T-helper 17 cell (primary cell): ENCODE measurements at places on chromosomes 2 and 18. TPM values are rescaled to one million over a fixed set of nuclear protein-coding genes. Genes with fewer than 3 reads are reported as not detected.

The ANKRD23 gene
- total RNA-seq = 11.2 TPM

The COL3A1 gene
- total RNA-seq = not detected

The ANKRD30B gene
- not detected for total RNA-seq

The PIKFYVE gene
- 41.5 TPM for total RNA-seq

The ANKRD62 gene
- total RNA-seq = not detected

The PRKAG3 gene
- not detected for total RNA-seq

DNA sequence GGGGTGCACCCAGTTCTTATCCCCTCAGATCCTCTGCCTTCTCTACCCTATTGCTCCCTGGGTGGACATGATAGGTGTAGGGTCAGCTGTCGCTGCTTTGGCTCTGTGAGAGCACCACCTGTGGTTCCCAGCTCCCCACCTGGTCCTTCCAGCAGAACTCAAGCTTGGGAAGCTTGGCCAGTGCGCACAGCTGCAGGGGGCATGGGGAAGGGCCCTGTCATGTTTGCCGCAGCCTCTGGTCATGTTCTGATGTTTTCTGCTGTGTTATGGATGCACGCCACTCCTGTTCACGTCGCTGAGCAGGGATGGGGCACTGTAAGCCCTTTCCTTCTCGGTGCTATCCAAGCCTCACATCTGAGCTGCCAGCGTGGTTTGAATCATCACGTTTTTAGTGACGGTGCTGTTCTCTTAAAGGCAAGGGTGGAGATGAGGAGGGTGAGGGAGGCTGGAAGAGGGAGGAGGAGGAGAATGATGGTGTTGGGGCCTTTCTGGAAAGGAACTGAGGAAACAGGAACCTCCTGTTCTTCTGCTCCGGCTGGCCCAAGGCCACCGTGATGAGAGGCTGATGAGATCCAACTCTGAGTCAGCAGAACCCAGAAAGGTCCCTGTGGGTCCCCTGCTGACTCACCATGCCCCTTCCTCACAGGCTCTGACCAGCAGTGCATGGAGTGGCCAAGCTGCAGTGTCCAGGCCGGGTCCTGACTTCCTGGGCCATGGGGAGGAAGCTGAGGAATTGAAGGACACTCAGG lies 78.0 kb downstream of the LIPG start:
- DNase-seq = no peak
- peaks cover 3% of the 10 kb centered on the region for H3K36me3 ChIP-seq
- no peaks in the 10 kb centered on the region for H3K4me1 ChIP-seq
- H3K27ac ChIP-seq = no peak overlapping the region
- peaks cover 33% of the 10 kb centered on the region for H3K27me3 ChIP-seq
- no peak overlapping the region for H3K4me3 ChIP-seq

DNA sequence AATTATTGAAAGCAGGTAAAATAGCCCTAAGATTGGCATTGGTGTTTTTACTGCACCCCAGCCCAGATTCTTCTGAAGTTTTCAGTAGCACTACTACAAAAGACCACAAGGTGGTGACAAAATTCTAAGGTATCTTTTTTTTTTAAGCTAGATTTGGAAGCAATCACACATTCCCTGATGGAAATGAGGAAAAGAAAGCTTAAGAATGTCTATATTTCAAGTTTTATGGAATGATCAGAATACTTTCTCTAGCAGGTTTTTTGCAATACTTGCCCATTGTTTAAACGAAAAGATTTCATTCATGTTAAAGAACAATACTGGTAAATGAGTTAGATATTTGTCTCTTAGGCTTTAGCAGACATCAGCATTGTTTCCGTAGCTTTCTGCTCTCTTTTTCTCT lies 32.1 kb upstream of the ZNF638 start:
- H3K4me3 ChIP-seq = no peak overlapping the region
- peaks cover 33% of the 10 kb centered on the region for H3K27me3 ChIP-seq

GRCh38 chr2:211329421-211329820 lies 773.0 kb downstream of the CPS1 start:
- H3K27ac ChIP-seq = no peak overlapping the region
- H3K36me3 ChIP-seq = no peaks in the 10 kb centered on the region
- no peaks in the 10 kb centered on the region for H3K27me3 ChIP-seq
- H3K4me1 ChIP-seq = no peaks in the 10 kb centered on the region
- DNase-seq = no peak
- no peak overlapping the region for H3K4me3 ChIP-seq

DNA sequence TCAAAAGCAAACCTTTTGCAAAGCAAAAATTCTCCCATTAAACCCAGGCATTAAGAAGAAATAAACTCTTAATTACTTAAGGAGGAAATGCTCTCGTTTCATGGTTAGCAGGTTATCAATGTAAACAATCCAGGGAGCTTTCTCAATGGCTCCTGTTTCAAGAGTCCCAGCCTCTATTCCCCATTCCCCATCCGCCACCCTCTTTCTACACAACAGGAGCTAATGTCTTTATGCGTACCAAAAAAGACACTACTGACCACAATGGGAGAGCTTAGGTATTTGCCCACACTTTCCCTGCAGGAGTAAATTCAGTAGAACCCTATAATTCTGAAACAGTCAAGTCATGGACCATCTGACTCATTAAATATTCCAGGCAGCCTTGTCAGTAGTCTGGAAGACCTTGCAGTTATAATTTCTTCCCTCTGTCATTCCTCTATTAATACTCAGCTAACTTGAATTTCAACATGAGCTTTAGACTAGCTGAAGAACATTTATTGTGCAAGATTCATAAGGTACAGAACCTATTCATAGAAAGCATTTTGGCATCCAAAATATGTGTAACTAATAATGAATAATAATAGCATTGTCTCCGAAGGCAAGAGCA lies 48.6 kb downstream of the SLC8A1 start:
- no peak overlapping the region for H3K27ac ChIP-seq
- H3K4me3 ChIP-seq = no peak overlapping the region
- no peaks in the 10 kb centered on the region for H3K4me1 ChIP-seq
- peaks cover 6% of the 10 kb centered on the region for H3K27me3 ChIP-seq
- no peaks in the 10 kb centered on the region for H3K36me3 ChIP-seq

GRCh38 chr2:100616841-100617390 lies 54.1 kb downstream of the PDCL3 start:
- H3K27ac ChIP-seq = no peak overlapping the region
- no peak overlapping the region for H3K4me3 ChIP-seq
- peaks cover 6% of the 10 kb centered on the region for H3K4me1 ChIP-seq
- no peaks in the 10 kb centered on the region for H3K27me3 ChIP-seq

- no peak overlapping the region for H3K27ac ChIP-seq
- no peak for DNase-seq
- H3K4me3 ChIP-seq = no peak overlapping the region
- no peaks in the 10 kb centered on the region for H3K27me3 ChIP-seq
- H3K36me3 ChIP-seq = peaks cover 2% of the 10 kb centered on the region
- peaks cover 3% of the 10 kb centered on the region for H3K4me1 ChIP-seq
Observed at GRCh38 chr2:231134910-231135655, 10.2 kb upstream of the HTR2B start.

DNA sequence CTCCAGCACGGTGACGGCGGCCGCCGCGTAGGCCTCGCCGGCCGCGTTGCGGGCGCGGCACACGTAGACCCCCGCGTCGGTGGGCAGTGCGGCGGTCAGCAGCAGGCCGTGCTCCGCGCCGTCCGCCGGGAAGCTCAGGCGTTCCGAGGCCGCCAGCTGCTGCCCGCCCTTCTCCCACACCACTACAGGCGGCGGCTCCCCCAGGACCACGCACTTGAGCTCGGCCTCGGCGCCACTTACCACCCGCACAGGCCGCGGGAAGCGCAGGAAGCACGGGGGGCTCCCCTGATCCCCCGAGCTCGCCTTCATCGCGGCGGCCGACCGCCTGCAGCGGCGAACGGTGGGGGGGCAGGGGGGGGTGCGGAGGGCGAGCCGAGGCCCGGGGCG lies 422 bp downstream of the OBSL1 start:
- DNase-seq = no peak
- H3K27me3 ChIP-seq = peaks cover 72% of the 10 kb centered on the region
- H3K4me3 ChIP-seq = no peak overlapping the region
- no peak overlapping the region for H3K27ac ChIP-seq
- no peaks in the 10 kb centered on the region for H3K4me1 ChIP-seq

GRCh38 chr2:36146765-36147164 lies 208.8 kb upstream of the CRIM1 start:
- peak overlapping the region; percentile 19 for H3K4me3 ChIP-seq
- no peak overlapping the region for H3K27ac ChIP-seq
- no peaks in the 10 kb centered on the region for H3K36me3 ChIP-seq
- H3K27me3 ChIP-seq = peaks cover 22% of the 10 kb centered on the region
- peaks cover 17% of the 10 kb centered on the region for H3K4me1 ChIP-seq

- H3K27me3 ChIP-seq = no peaks in the 10 kb centered on the region
- H3K36me3 ChIP-seq = no peaks in the 10 kb centered on the region
- peak overlapping the region; percentile 89 for H3K27ac ChIP-seq
- peaks cover 45% of the 10 kb centered on the region for H3K4me1 ChIP-seq
Observed at GRCh38 chr2:237441605-237442274, 27.8 kb upstream of the COL6A3 start.

DNA sequence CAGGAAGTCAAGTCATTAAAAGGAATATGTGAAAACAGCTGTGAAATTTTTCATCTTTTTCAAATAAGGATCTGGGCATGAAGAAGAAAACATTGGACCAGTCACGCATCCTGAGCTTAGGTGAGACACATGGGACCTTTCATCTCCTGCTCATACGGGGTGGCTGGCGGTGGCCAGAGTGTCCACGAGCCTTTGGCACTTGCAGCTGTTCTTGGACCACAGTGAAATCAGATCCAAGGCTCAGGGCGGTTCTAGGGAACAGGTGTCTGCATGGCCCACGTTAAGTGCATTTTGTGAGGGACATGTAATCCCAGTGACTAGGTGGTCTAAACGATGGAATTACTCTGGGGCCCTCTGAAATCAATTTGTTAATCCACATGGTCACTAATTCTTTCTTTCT lies 212.7 kb upstream of the COPS8 start:
- peaks cover 14% of the 10 kb centered on the region for H3K27me3 ChIP-seq
- H3K4me3 ChIP-seq = no peak overlapping the region
- no peak overlapping the region for H3K27ac ChIP-seq
- DNase-seq = no peak
